ENCODE measurements at places on chromosomes 1 and 21.

- no peak for DNase-seq
These were observed 58.1 kb downstream of the SCCPDH start for GRCh38 chr1:246782120-246782900.

DNA sequence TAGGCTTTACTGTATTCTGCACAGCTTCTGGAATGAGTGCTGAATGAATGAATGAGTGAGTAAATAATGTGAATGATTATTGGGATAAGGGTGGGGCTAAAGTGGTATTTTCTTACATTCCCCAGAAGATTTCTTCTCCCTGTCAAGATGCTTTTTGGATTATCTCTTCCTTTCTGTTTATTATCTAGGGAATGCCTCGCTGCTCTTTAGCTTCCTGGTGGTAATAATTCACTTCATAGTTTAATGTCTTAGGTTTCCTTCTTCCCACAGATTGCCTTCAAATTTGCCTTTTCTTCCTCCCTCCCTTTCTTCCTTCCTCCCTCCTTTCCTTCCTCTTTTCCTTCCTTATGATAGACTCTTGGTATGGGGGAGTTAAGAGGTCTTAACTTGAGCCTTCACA is 24.0 kb downstream of the DDR2 start:
- no peak for DNase-seq

DNA sequence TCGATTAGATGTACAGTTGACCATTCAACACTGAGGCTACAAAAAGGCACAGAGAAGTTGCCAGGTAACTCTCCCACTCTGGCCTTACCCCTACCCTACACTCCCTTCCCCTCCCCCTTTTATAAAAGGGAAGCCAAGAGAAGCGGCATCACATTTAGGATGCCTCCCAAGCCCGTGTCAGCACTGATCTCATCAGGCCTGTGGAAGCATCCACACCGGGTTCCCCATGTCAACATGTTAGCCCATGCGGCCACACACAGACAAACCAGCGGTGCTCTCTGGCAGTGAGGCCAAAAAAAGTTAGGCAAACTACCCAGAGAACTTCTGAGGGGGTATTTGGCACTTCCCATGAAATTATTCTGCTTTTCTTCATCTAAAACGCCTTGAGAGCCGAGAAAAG is 29.9 kb downstream of the BCAR3 start:
- no peak for DNase-seq

DNA sequence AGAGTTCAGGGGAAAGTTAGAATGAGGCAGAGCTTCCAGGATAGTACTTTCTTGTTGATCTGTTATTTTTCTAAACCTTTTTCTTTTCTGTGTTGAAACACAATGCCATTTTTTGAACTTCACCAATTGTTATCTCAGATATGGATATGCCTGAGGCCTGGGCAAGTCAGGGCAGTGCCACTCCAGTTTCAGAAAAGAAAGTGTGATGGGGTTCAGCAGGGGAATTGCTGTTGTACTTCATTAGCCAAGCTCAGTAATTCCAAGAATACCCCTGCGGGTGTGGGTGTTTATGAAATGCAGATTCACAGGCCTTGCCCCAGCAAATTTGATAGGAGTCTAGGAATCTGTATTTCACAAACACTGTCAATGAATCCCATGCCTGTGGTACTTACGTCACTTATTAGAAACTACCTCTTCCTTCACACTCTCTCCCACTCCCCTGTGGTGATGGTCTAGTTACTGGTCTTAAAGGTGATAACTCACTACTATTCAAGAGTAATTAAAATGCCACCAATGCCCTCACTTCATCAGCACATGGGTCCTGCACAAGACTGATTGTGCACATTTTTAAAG is 142.3 kb downstream of the PBX1 start:
- no peak for DNase-seq

GRCh38 chr1:27597516-27598294 is 6.2 kb downstream of the AHDC1 start:
- no peak for DNase-seq

- DNase-seq = no peak
These were observed 136.1 kb downstream of the GPATCH2 start for GRCh38 chr1:217494767-217495166.

- peak; percentile 93 for DNase-seq
These were observed 2.5 kb upstream of the BCL10 start for GRCh38 chr1:85278853-85279314.

- DNase-seq = no peak
These were observed 88.1 kb upstream of the RUNX3 start for GRCh38 chr1:25018110-25018735.

GRCh38 chr1:29521811-29522580 is 285.7 kb downstream of the PTPRU start:
- no peak for DNase-seq

GRCh38 chr1:176559878-176560277 is 96.9 kb downstream of the PAPPA2 start:
- DNase-seq = peak; percentile 23

- DNase-seq = no peak
These were observed 283.9 kb upstream of the ST6GALNAC5 start for GRCh38 chr1:76583235-76583868.

GRCh38 chr1:165259236-165259635 is 97.3 kb downstream of the LMX1A start:
- no peak for DNase-seq

GRCh38 chr1:173224280-173224892 is 17.3 kb upstream of the TNFSF4 start:
- no peak for DNase-seq

DNA sequence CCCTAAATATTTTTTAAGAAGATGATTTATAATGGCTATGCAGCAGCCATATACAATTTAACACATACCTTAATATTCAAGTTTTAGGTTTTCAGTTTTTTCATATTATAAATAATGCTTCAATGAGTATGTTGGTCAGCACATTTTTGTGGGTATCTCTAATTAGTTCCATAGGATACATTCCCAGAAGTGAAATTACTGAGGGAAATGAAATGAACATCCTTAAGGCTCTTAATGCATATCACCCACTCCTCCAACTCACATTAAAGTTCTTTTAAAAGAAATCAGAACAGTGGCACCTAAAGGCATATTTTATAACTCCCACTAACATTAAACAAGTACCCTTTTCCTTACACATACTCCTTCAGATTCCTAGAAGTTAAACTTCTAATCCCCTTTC is 56.1 kb downstream of the EYA3 start:
- no peak for DNase-seq

DNA sequence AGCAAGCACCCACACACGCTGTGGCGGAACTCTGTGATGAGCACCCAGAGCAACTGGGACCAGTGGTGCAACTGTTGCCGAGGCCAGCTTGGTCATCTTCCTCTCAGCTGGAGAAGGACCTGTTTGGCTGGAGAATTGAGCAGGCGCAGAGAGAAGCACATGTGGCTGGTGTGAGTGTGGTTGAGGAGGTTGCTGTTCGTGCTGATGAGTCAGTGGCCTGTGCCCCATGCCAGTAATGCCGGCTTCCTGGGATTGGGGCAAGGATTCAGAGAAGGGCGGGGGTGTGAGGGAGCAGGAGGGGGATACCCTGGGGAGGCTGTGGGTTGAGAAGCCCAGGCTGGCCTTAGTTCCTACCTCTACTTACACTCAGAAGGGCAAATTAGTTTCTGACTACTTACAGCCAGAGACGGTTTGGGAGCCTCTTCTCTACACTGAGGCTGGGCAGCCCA is 57.5 kb upstream of the EPS8L3 start:
- peak; percentile 99 for DNase-seq

GRCh38 chr1:111565079-111565478 is 54.5 kb upstream of the RAP1A start:
- no peak for DNase-seq

- DNase-seq = no peak
These were observed 47.8 kb downstream of the BRWD1 start for GRCh38 chr21:39265603-39266002.

DNA sequence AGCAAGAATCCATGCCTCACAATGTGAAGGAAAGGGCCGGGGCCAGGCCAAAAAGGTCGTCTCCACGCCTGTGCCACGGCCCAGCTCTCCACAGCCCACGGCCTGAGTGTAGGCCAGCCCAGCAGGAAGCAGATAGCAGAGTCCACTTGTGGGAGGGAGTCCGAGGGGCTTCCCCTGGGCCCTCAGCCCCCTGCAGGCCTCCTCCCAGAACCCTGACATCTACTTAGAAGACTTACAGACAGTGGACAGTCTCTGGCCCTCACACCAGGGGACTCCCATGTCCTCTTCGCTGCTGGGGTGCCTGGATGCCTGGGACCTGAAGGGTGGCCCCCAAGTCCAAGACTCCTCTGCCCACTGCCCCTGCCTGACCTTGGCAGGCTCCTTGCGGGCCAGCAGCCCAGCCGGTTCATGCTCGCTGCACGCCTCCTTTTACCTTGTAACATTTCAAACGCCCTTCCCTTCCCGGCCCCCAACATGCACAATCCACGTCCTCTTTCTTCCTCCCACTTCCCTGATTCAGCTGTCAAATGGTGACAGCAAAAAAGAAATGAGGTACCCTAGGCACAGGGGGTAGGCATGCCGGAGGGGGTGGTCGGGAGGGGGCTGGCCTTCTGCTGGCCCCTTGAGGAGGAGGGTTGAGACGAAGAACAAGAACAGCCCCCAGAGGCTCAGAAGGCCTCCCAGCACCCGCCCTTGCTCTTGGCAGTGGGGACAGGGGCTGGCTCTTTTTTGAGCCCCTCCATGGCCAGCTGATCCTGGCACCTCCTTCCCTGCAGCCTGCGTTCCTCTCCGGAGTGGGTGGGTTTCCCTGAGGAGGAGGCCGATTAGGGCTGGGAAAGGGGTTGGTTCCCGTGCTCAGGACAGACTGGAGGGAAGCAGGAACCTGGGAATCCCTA is 997 bp upstream of the PTPN7 start:
- peak; percentile 36 for DNase-seq

- DNase-seq = no peak
These were observed 63.7 kb downstream of the CLDN17 start for GRCh38 chr21:30102871-30103270.

- DNase-seq = no peak
These were observed 43.6 kb downstream of the ZBTB8OS start for GRCh38 chr1:32606565-32607371.

- no peak for DNase-seq
These were observed 29.7 kb upstream of the EVA1B start for GRCh38 chr1:36352910-36353878.

- no peak for DNase-seq
These were observed 13.6 kb downstream of the ACTL8 start for GRCh38 chr1:17768651-17769241.

DNA sequence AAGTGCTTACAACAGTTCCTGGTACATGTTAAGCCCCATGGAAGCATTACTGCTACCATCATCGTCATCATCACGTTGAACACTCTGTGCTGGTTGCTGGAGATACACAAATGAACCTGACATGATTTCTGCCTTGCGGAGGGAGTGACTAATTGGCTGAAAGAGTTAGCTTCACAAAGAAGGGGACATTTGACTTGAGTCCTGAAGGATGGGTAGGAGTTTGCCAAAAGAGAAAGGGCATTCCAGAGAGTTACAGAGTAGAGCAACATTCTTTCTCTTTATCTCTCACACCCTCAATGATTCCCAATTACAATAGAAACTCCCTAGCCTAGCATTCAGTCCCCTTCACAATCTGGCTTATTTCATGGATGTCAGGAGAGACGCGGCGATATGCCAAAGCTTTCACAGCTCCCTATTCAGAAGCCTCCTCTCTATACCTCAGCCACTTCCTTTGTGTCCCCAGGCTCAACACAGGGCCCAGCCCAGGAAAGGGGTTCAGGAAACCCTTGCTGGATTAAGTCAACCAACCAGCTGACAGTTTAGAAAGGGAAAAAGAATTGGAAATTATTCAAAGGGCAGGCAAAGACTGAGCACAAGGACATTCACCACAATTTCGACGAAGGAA is 38.0 kb downstream of the SLC1A7 start:
- DNase-seq = no peak

DNA sequence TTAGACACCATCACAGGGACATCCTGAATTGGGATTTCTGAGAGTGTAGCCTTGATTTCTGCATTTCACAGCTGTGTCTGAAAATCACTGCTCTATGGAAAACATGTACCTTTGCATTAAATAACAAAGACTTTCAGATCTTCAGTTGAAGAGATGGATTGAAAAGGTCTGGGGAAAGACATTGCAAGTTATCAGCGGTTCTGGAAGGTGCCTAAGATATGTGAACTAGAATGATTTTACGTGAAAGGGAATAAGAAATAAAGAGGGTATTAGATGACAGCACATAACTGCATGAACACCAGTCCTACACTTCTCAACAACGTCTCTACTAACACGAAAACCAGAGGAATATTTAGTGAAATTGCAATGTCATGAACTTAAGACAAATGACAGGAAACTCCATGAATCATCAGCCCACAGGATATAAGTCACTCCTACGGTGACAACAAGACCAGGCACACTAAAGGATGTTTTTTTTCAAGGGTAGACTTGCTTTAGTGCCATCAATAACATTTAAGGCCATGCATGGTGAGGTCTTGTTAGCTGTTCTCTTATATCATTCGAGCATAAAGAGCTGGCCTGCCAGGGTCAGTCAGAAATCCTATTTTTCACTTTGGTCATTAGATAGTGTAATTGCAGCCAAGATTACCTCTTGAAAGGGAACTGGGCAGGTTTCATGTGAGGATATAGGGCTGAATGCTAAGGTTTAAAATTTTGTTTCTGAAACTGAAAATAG is 283.1 kb downstream of the GRIK1 start:
- DNase-seq = peak; percentile 92

DNA sequence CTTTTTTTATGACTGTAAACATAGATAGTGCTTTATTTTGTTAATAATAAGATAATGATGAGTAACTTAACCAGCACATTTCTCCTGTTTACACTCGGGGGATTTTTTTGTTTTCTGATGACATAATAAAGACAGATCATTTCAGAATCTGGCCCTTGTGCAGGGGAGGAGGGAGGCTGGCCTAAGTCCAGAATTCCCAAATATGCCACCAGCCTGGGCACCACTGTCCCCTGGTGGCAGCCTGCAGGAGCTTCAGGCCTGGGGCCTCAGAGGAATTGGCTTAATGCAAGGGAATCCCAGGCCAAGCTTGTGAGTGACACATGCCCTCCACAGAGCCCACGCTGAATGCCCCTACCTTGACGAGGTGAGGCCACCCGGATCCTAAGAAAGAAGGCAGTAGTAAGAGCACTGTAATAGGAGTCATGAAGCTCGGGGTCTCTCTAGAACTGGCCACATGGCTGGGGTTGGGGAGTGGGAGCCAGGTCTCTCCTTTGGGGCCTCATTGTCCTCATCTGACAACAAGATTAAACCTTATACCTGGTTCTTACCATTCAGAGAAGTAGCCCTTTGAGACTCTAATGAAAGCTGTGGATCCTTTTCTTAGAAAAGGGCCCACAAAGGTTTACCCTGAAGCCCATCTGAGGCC is 24.1 kb downstream of the ETNK2 start:
- peak; percentile 79 for DNase-seq

DNA sequence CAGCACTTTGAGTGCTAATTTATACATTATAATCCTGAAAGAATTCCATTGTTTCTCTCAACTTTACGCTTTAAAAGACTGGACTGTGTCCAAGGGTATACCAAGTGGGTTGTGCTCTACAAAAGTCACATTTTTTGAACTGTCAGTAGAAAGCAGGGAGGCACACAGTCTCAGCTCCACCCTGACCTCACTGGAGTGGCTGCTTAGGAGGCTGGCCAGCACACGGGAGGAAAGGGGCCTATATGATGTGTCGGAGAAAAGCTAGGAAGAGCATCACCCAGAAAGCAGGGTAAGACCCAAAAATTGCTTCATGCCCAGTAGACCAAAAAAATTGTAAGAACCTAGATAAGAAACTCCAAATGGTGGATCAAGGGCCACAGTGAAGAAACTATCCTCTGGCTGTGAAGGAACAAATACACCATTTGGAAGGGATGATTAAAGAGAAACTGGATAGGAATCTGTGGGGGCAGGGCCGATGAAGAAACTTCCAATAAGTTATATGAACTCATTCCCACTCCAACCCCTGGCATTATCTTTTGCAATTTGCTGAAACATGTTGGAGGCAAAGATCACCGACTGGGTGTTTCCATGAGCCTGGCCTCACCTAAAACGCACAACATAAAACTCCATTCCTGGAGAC is 1.9 kb downstream of the S100A10 start:
- no peak for DNase-seq
